ENCODE measurements at places on chromosomes 2 and 18.

GRCh38 chr2:128607911-128608506, 289.3 kb upstream of the HS6ST1 start:
- DNase-seq: no peak

GRCh38 chr2:137638932-137639331, 325.3 kb upstream of the HNMT start:
- DNase-seq: no peak

DNA sequence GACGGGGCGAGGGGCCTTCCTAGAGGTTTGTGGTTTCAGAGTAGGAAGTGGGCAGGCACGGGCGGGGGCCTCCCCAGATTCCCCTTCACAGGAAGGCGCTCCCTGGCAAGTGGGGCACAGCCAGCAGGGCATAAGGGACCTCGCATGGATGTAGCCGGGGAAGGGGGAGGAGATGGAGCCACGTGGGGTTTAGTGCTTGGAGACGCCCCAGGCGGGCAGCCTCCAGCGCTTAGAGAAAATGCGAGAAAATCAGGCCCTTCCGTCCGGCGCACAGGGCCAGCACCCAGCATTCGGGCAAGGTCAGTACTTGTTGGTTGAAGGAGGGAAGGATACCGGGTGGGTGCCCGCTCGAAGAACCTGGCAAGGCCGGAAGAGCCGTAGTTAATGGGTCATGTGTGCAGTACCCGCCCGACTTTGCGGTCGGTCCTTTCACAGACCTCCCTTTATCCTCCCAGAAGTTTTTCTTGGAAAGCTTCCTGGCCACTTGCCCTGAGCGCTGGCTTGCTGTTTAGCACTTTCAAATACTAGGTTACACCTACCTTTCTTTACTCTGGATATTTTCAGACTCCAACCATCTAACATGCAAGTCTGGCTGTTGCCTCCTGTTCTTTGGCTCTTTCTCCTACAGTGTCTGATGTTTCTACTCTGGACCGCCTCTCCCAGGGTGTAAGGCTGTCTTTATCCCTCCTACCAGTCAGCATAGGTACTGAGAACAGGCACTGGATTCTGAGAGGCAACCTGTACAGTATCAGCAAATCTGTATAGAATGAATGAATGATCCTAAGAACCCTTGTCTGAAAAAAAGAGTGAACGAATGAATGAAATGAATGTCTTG, 78.1 kb downstream of the CIB4 start:
- DNase-seq: no peak

DNA sequence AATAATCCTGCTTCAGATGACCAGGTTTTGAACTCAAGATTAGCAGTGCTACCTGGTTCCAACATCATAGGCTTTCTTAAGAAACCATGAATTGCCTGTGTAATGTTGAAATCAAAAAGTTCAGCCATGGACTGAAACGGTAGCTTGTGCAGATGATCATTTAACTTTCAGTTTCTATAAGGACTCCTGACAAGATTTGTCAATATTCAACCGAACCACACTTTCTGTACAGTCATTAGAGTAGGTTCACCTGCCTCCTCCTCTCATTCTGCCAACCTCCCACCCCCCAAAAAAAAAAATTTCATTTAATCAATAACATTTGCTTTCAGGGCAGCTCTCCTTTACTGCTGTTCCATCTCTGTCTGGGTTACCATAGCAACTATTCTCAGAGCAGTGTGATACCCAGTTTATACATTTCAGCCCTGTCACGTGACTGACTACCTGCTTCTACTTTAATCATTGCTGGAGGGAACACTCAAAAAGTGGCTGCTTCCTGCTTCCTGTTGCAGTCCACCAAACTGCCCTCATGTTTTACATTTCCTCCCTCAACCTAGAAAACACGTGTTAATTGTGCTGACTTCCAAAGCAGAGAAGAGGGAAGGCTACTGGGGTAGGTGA, 275.5 kb downstream of the SS18 start:
- DNase-seq: no peak

DNA sequence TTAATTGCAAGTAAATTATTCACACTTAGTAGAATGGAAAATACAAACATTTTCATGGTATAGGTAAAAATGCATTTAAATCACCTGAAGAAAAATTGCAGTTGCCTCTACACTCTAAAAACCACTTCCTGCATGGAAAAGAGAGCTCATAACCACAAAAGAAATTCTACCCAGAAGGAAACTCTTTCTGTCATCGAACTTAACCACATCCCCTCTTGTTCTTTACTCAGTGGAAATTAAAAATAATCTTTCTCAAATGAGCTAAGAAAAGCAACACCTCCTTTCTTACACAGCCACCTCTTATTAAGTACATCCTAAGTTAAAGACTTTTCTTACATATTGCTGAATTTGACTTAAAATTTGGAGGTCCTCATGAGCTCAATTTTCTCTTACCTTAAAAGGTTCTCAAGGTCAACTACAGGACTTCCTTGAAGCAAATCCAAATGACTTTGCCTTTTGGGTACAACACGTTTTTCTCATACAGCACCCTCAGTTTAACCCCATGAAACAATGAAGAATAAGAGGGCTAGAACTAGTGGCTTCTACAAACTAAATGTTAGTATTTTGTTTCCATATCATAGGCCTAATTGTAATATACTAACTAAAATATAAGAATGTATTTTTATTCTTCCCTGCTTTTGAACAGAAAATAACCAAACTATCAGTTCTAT, 109.1 kb upstream of the CRIM1 start:
- no peak for DNase-seq

- DNase-seq: no peak
Measured at GRCh38 chr18:36660311-36660710, 168.5 kb downstream of the TPGS2 start.

DNA sequence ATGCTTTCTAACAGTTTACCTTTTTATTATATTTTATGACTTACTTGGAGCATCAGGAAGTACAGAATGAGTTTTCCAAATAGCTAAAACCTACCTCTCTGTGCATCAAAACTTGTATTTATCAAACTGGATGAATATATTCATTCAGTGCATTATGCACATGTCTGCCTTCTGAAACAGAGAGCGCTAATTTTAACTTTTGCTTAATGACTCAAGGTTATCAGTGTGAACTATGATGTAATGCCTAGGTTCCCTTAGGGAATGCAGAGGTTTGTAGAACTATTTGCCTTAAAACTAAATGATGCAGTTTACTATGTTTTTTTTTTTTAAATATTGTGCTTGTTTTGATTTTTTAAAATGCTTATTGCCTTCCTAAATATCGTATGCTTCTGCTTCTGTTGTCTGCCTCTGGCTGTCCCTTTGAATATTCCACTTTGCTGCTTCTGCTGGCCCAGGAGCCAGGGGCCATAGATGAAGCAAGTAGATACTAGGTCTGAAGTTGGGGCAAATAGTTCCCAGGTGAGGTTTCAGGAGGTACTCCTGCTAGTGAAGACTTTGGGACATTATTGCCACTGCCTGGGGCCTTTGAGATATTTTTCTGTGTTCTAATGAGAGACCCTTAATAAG, 16.5 kb downstream of the TMEM178A start:
- no peak for DNase-seq

- no peak for DNase-seq
Measured at GRCh38 chr2:224901121-224901676, 141.1 kb downstream of the DOCK10 start.
